ENCODE measurements at places on chromosomes 16 and 17. TPM values are rescaled to one million over a fixed set of nuclear protein-coding genes. Genes with fewer than 3 reads are reported as not detected.

DNA sequence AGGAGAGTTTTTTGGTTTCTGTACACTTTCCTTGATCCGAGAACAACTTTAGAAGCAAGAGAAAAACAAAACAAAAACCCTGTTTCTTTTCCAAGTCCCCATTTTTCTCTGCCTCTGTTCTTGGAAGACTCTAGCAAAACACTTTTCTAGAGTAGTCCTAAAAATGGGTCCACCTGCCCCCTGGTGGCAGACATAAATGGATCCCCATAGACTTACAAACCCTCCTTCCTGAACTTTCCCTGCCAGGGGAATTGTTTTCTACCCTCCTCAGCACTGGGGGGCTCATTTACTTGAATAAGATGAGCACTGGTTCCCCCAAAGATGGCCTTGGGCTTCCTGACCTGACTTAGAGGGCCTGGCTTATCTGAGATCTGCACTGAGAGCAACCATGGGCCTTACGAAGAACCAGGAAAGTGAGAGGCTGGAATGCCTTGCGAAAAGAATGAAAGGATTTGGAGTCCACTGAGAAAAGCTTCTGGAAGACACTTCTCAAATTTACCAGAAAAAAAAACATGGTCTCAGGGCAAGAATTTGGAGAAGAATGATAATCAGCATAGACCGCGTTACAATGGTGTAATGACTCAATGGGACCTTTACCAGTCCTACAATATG is 48.0 kb upstream of the CDYL2 start:
- no peaks in the 10 kb centered on the region for H3K36me3 ChIP-seq
- H3K4me3 ChIP-seq, result no peak overlapping the region
- no peaks in the 10 kb centered on the region for H3K4me1 ChIP-seq
- no peak overlapping the region for H3K27ac ChIP-seq
- peaks cover 4% of the 10 kb centered on the region for H3K27me3 ChIP-seq

DNA sequence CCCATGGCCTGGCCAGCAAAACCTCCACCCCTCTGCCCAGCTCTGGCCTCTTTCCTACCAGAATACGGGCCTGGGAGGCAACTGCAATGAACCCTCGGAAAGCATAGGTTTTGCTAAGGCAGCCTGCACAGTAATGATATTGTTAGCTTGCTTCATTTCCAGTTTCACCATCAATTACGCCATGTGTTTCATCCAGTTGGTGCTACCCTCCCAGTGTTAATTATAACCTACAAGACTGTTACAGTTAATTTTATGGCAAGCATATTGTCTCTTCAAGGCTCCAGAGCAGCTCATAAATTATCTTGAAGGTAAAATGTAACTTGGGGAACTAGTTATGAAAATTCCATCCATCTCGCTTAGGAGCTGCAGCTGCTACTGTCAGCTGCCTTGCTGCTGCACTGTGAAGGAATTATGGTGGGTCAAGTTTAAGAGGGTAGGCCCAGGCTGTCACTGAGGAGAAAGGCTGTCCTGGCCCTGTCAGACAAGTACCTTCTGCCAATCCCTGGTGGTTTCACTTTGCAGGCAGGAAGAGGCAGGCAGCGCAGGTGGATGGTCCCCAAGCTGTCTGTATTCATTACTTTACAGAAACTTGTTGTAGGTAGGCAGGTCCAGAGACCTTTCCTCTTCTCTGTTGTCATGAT is 242.9 kb downstream of the FTO start:
- no peaks in the 10 kb centered on the region for H3K27me3 ChIP-seq
- H3K36me3 ChIP-seq, result no peaks in the 10 kb centered on the region
- H3K27ac ChIP-seq, result no peak overlapping the region
- H3K4me1 ChIP-seq, result no peaks in the 10 kb centered on the region

The OTOP3 gene
- total RNA-seq, result 0.31 TPM

GRCh38 chr16:84738255-84739038 is 38.6 kb downstream of the USP10 start:
- H3K4me1 ChIP-seq, result peaks cover 77% of the 10 kb centered on the region
- H3K36me3 ChIP-seq, result peaks cover 21% of the 10 kb centered on the region
- H3K27me3 ChIP-seq, result no peaks in the 10 kb centered on the region
- H3K4me3 ChIP-seq, result no peak overlapping the region
- peak; percentile 69 for ATAC-seq

The PRSS36 gene
- total RNA-seq, result 2.5 TPM

DNA sequence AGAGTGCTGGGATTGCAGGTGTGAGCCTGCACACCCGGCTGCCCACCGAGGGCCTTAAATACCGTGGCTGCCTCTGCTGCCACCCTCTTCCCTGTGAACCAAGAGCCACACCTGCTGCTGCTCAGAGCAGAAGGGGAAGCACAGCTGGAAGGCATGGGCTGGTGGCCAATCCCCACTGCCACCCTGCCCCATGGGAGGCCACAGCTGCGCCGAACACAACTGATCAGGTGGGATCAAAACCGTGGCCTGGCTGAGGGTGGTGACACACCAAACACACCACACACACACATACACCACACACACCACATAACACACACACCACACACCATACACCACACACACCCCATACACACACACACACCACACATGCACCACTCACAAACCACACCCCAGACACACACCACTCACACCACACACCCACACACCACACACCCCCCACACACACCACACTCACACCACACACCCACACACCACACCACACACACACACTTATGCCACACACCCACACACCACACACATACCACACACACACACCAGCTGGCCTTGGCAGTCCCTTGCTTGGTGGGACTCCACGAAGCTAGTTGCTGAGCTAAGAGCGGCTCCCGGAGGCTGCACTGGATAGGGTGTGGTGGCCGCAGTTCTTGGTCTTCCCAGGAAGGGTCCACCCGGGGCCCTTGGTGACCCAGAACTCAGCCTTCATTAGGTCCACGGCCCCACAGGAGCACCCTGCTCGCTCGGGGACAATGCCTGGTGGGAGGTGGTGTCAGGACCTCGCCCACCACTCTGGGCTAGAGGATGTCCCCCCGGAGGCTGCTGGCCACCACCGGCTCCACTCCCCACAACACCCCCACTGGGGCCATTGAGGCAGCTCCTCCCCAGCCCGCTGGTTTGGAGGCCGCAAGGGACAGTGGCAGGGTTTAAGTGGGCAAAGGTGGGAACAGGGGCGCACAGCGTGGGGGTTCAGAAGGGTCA is 14.9 kb downstream of the CEP131 start:
- no peak overlapping the region for H3K4me3 ChIP-seq
- peaks cover 51% of the 10 kb centered on the region for H3K36me3 ChIP-seq
- no peak overlapping the region for H3K27ac ChIP-seq
- no peaks in the 10 kb centered on the region for H3K27me3 ChIP-seq
- H3K4me1 ChIP-seq, result no peaks in the 10 kb centered on the region

The KRT39 gene
- not detected for total RNA-seq

- H3K36me3 ChIP-seq, result no peaks in the 10 kb centered on the region
- H3K27ac ChIP-seq, result no peak overlapping the region
- ATAC-seq, result no peak
- H3K4me3 ChIP-seq, result no peak overlapping the region
- H3K4me1 ChIP-seq, result no peaks in the 10 kb centered on the region
Measured at GRCh38 chr16:17724242-17724898, 253.6 kb upstream of the XYLT1 start.

DNA sequence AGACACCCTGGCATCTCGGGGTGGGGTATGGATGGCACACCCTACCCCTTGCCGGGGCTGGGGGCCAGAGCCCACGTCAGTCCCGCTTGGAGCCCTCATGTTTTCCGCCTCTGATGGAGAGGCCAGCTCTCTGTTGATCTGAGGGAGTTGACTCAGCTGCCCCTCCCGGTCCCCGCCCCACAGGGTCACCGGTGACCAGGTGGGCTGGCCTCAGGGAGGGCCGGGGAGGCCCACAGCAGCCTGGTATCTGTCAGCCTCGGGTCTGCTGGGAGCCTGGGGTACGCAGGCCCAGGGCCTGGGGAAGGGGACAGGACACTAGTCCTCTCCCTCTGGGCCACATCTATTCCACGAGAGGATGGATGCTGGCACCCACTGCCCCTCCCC is 109.5 kb upstream of the CIBAR2 start:
- ATAC-seq, result no peak
- no peaks in the 10 kb centered on the region for H3K27me3 ChIP-seq
- peaks cover 35% of the 10 kb centered on the region for H3K4me1 ChIP-seq
- H3K36me3 ChIP-seq, result no peaks in the 10 kb centered on the region
- no peak overlapping the region for H3K4me3 ChIP-seq

- no peak overlapping the region for H3K27ac ChIP-seq
- no peak overlapping the region for H3K4me3 ChIP-seq
- H3K27me3 ChIP-seq, result peaks cover 44% of the 10 kb centered on the region
- no peaks in the 10 kb centered on the region for H3K36me3 ChIP-seq
- no peaks in the 10 kb centered on the region for H3K4me1 ChIP-seq
- no peak for ATAC-seq
Measured at GRCh38 chr17:5933430-5933829, 136.7 kb upstream of the WSCD1 start.

- no peak overlapping the region for H3K4me3 ChIP-seq
- H3K27ac ChIP-seq, result no peak overlapping the region
- H3K4me1 ChIP-seq, result no peaks in the 10 kb centered on the region
- no peaks in the 10 kb centered on the region for H3K36me3 ChIP-seq
Measured at GRCh38 chr16:81170824-81171223, 67.7 kb upstream of the BCO1 start.

DNA sequence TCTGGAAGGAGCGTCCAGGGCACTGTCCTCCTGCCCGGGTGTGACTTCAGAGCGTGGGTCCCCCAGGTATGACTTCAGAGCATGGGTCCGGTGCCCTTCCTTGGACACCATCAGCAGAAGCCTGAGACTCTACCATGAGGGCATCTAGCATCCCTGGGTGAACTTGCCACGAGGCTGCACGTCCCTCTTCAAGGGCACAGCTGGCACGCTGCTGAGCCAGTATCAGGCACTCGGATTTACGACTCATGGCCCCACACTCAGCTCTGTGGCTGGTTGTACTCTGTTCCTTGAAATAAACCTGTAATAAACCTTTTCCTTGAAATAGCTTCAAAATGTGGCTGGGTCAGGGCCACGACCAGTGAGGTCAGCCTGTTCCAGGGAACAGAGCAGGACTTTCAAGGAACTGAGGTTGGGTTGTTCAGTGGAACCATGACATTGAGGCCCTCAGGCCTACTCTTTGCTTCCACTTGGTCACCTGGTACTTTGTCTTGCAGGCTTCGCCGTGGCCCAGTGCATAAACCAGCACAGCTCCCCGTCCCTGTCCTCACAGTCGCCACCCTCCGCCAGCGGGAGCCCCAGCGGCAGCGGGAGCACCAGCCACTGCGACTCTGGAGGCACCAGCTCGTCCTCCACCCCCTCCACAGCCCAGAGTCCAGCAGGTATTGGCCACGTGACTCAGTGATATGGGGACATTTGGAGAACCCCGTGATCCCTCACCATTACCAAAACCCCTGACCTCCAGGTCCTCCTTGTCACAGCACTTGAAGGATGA is 89.9 kb downstream of the SOCS1 start:
- no peaks in the 10 kb centered on the region for H3K4me1 ChIP-seq
- H3K36me3 ChIP-seq, result no peaks in the 10 kb centered on the region
- no peak overlapping the region for H3K4me3 ChIP-seq
- no peak for ATAC-seq
- H3K27ac ChIP-seq, result no peak overlapping the region
- H3K27me3 ChIP-seq, result no peaks in the 10 kb centered on the region

Data from gastroesophageal sphincter (tissue), 4 donors.